ENCODE measurements at places on chromosomes 7 and 10. TPM values are rescaled to one million over a fixed set of nuclear protein-coding genes. Genes with fewer than 3 reads are reported as not detected.

RRP12 gene
- 21.6 TPM for total RNA-seq

ANKRD26 gene
- total RNA-seq = 6.5 TPM

ZNF804B gene
- not detected for total RNA-seq

PRLHR gene
- not detected for total RNA-seq

OR2A7 gene
- 0.07 TPM for total RNA-seq

SH2D4B gene
- total RNA-seq = under 0.01 TPM

PRSS2 gene
- total RNA-seq = not detected

PKD2L1 gene
- not detected for total RNA-seq

TET1 gene
- total RNA-seq = 0.21 TPM

VWDE gene
- 0.07 TPM for total RNA-seq

ARID5B gene
- 17.0 TPM for total RNA-seq

VENTX gene
- total RNA-seq = not detected

DNA sequence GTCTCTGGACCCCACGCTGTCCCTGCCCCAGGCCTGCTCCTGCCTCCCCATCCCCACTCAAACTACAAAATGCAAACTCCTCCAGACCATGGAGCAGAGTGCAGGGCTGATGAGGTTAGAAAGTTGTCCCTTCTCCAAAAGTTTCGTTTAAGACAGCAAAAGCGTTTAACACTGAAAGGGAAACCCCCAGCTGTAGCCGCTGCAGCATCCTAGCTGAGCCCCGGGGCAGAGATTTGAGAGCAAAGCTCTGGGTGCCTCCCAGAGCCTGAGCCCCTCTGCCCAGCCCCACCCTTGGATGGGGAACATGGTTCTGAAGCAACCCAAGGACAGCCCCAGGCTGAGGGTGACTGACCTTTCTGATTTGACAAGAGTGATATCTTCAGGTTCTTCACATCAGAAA lies 52.8 kb upstream of the ENO4 start:
- no peak for DNase-seq

DNA sequence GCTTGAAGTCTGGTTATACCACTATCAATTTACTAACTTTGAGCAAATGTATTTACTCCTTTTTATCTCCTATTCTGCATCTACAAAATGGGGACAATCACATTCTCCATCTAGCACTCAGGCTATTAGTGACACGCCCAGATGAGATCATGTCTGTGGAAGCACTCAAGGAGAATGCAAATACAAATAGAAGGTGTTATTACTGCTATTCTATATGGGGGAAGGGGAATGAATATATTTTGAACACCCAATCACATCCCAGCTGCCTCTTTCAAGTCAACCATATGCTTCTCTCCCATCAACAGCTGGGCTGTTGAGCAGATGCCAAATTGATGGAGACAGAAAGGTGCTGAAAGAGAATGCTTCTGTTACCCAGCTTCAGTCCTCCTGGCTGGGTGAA lies 23.5 kb downstream of the SGMS1 start:
- DNase-seq = no peak

DNA sequence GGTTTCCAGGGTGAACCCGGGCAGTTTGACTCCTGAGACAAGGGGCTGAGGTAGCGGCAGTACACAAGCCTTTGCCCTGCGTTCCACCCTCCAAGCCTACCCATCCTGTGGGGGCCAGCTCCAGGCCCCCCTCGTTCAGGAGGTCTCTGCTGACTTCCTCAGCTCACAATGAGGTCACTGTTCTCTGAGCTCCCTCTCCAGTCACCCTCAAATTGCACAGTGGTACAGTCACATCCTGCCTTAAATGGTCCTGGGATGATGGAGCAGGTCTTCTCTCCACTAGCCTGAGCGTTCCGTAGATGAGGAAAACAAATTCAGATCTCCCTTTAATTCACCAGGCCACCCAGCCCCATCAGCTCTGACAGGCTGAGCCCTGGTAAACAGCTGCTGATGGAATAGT lies 90.2 kb downstream of the SH3PXD2A start:
- no peak for DNase-seq

- no peak for DNase-seq
Measured at GRCh38 chr10:130737621-130738020, 573.9 kb downstream of the TCERG1L start.

DNA sequence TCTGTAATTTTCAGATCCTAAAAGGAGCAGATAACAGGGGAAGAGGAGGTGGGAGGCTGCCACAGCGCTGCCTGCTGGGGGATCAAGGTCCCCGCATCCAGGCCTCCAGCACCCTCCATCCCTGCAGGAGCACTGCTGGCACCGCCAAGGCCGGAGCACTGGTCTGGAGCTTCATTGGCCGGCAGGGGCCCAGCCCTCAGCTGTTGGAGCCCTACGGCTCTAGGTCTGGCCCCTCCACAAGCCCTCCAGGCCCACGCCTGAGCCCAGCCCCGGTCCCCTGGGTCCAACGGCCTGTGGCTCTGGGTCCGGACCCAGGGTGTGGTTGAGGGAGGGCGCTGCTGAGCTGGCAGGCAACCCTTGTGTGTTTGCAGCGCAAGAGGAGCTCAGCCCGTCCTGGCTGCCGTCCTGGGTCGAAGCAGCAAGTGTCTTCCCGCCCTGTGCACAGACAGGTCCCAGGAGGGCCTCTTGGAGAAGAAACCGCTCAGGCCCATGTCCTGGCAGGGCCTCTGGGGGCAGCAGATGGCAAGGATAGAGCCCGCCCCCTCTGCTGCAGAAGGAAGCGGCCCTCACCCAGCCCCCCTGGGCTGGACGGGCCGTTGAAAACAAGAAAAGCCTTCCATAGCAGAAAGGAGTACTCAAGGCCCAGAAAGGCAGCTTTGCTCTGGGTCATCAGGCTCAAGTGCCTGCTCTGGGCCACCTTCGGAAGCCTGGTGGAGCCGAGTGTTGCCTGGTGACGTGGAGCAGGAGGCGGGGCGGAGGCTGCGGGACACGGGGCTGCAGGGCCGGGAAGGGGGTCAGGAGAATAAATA lies 54.3 kb upstream of the TNRC18 start:
- no peak for DNase-seq

GRCh38 chr10:63483983-63484382 lies 18.2 kb upstream of the JMJD1C start:
- DNase-seq = no peak

GRCh38 chr10:132849546-132850031 lies 63.6 kb upstream of the NKX6-2 start:
- no peak for DNase-seq

- no peak for DNase-seq
Measured at GRCh38 chr7:17770710-17771375, 169.5 kb downstream of the SNX13 start.

DNA sequence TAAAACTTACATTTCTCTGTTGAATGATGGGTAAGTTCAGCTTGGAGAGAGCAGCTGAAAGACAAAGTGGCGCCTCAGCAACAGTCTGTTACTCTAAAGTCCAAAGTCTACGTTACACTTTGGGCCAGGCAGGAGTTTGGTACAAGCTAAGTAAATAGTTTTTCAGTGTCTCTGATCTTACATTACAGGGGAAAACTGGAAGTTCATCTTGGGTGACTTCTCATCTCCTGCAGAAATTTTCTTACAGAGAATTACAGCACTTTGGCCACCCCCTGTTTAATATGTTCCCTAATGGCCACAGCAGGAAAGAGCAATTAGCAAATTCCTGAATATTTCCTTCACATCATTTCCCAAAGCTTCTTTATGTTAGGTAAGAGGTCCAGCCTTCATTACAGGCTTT lies 67.1 kb downstream of the ABCC2 start:
- DNase-seq = no peak

- no peak for DNase-seq
Measured at GRCh38 chr7:2230882-2231281, 1.9 kb downstream of the MAD1L1 start.

DNA sequence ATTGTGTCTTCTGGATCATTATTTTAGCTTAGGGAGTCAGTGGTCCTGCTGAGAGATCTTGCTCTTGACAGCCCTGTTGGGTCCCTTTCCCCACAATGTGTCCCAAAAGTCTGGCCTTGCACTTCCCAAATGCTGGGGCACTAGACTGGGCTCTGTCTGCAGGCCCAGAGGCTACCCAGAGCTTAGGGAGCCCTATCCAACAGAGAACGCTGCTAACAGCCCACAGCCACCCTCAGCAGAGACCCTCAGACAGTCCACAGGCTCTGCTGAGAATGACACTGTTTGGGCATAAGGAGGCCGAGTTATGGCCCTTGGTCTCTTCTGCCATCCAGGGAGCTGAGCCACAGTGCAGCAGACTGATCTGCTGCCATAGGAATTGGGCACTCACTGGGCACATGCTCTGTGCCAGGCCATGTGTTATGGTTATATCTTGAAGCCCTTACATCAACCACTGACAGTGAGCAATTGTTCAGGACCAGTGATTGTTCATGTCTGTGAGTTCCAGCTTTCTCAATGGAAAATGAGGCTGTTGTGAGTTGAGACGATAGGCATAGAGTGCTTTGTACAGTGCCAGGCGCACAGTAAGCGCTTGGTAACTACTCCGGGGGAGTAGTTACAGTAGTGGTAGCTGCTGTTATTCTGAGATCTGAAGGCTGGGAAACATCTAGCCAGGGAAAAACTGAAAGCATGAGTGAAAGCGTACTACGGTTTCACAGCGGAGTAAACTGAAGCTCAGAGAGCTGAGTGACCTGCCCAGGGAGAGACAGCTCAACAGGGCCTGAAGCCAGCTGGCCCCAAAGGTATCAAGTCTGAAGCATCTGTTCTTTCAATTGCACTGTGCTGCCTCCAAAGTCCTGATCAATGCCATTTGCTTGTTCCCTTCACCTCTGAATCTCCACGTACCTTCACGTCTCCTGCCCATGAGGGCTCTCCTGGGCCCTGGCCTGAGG lies 77.6 kb upstream of the PRLHR start:
- no peak for DNase-seq

- DNase-seq = no peak
Measured at GRCh38 chr10:24930427-24930826, 22.0 kb downstream of the PRTFDC1 start.

- no peak for DNase-seq
Measured at GRCh38 chr10:14326581-14326980, 4.1 kb downstream of the FRMD4A start.

DNA sequence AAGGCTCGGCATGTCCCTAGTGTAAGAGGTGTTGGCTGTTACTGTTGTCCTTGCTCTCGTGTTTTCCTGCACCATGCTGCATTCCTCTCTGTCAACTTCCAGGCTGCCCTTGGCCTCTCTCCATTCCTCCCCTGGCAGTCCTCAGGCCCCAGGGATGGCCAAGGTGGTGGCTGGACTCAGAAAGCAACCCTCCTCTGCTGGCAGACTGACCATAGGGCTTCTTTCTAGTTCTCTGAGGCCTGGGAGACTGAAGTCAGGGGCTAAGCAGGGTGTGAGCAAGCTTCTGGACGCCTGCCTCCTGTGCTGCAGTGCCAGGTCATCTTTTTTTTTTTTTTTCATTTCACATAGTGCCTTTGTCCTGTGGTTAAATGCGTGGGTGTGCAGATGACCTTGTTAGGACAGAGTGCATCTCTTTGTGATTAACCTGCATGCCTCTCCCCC lies 72.0 kb downstream of the GOLGA7B start:
- no peak for DNase-seq

DNA sequence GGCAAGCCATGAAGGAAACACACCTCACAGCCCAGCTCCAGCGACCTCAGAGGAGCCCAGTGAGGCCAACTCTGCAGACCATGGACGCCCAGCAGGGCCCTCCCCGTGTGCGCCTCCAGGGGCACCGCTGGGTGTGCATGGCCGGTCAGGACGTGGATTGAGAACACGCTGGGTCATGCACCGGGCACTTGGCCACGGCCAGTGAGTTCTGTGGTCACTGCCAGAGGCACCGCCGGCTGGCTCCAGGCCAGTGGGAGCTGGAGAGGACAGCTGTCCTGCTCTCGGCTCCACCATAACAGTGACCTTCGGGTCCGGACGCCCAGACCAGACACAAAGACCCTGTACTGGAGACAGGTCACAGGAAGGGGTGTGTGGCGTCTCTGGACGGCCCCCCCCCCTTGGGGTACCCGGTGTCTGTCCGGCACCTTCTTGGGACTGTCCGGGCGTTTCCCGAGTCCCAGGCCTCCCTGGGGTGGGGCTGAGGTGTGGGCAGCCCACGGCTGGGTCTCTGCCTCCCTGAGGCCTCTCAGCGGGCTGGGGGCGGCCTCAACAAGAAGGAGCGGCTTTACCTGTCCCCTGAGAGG lies 50.4 kb upstream of the NKX6-2 start:
- no peak for DNase-seq

DNA sequence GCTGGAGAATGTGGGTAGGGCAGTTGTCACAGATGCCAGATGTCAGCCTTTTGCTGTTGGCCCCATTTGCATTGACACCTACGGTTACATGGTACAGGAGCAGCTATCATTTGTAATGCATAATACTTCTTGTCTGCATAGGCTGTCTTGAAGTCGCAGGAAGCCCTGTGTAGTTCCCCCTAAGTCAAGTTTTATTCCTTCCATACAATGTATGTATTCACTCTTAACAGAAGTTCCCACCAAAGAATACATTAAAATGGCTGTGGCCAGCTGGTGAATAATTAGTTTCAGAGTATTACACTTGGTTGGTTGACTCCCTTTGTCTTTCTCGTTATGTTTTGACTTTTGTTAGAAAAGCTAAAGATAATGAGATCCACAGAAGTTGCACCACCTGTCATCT lies 1169.0 kb downstream of the REEP3 start:
- no peak for DNase-seq

DNA sequence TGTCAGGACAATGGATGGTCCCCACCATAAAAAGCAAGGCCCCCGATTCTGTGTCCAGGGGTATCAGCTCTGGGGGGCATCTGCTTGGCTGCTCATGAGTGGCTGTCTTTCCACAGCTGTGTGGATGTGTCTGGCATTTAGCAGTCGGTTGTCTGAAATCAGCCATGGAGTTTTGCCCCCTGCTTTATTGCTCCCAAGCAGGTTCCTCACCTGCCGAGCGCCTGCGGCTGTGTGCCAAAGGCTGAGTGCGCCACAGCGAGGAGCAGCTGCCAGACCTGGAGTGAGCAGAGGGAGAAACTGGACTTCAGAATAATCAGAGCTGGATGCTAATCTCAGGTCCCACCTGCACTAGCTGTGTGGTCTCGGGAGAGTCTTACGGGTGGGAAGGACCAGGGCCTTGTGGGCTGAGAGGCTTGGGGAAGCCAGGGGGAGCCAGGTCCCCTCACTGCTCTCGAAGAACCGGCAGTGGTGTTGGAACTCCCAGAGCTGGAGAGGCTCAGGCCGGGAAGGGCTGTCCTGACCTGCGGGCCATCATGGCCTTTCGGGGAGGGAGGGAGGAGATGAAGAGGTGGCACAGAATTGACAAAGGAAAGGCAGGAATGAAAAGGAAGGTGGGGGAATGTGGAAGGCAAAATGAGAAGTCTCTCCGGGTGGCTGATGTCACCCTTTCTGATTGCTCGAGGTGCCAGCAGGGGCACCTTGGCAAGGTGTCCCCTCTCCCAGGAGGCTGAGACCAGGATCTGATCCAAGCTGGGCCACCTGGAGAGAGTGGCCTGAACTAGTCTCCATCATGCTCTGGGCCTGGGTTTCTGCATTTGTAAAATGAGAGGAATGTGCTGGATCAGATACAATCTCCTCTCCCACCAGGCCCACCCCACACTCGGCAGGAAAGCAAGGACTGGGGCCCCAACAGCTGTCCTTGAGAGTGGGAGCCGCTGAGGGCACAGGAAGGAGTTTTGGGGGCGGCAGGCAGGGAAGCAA lies 30.2 kb upstream of the LEP start:
- no peak for DNase-seq

GRCh38 chr7:15915686-15916293 lies 229.3 kb upstream of the MEOX2 start:
- no peak for DNase-seq

GRCh38 chr7:20601121-20601520 lies 14.3 kb upstream of the ABCB5 start:
- DNase-seq = no peak

- DNase-seq = no peak
Measured at GRCh38 chr10:16816830-16817124, 447 bp downstream of the RSU1 start.
